ENCODE measurements at places on chromosomes 13 and 19.
A peak's percentile ranks its signal among the peaks of the same experiment; 100 is the strongest.

DNA sequence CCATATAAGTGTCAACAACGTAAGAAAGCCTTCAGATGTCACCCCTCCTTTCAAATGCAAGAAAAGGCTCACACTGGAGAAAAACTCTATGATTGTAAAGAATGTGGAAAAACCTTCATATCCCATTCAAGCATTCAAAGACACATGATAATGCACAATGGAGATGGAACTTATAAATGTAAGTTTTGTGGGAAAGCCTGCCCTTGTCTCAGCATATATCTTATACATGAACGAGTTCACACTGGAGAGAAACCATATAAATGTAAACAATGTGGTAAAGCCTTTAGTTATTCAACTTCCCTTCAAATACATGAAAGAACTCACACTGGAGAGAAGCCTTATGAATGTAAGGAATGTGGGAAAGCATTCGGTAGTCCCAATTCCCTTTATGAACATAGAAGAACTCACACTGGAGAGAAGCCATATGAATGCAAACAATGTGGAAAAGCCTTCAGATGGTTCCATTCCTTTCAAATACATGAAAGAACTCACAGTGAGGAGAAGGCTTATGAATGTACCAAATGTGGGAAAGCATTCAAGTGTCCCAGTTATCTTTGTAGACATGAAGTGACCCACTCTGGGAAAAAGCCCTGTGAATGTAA is 11.1 kb downstream of the ZNF844 start:
- no peak for DNase-seq

DNA sequence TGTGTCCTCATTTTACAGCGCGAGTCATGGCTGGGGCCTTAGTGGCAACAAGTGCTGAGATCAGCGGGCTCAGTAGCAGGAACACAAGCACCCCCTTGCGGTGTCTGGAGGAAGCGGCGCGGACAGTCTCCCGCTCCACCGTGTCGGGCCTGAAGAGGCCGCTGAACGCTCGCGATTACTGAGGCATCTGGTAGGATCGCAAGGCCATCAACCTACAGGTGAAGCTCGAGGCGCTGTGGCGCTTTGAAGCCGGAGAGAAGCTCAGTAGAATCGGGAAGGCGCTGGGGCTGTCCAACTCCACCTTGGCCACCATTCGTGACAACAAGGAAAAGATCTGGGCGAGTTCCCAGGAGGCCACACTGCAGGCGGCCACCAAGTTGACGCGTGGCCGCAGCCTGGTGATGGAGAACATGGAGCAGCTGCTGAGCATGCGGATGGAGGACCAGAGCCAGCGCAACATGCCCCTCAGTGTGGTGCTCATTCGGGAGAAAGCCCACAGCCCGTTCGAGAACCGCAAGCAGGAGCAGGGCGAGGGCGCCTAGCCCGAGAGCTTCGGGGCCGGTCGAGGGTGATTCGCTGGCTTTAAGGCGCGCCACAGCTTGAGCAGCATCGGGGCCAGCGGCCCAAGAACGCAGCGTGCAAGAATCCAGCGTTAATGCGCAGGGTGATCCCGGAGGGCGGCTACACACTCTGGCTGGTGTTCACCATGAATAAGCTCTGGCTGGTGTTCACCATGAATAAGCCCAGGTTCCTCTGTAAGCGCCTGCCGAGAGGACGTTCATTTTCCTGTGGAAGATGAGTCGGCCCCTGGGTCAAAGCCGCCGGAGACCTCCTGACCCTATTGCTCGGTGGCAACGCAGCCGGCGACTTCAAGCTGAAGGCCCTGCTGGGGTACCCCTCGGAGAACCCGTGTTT is 8.3 kb upstream of the MZF1 start:
- peak; percentile 61 for DNase-seq

DNA sequence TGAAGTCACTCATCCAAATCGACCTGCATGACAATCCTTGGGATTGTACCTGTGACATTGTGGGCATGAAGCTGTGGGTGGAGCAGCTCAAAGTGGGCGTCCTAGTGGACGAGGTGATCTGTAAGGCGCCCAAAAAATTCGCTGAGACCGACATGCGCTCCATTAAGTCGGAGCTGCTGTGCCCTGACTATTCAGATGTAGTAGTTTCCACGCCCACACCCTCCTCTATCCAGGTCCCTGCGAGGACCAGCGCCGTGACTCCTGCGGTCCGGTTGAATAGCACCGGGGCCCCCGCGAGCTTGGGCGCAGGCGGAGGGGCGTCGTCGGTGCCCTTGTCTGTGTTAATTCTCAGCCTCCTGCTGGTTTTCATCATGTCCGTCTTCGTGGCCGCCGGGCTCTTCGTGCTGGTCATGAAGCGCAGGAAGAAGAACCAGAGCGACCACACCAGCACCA is 5.9 kb downstream of the SLITRK5 start:
- DNase-seq = no peak

DNA sequence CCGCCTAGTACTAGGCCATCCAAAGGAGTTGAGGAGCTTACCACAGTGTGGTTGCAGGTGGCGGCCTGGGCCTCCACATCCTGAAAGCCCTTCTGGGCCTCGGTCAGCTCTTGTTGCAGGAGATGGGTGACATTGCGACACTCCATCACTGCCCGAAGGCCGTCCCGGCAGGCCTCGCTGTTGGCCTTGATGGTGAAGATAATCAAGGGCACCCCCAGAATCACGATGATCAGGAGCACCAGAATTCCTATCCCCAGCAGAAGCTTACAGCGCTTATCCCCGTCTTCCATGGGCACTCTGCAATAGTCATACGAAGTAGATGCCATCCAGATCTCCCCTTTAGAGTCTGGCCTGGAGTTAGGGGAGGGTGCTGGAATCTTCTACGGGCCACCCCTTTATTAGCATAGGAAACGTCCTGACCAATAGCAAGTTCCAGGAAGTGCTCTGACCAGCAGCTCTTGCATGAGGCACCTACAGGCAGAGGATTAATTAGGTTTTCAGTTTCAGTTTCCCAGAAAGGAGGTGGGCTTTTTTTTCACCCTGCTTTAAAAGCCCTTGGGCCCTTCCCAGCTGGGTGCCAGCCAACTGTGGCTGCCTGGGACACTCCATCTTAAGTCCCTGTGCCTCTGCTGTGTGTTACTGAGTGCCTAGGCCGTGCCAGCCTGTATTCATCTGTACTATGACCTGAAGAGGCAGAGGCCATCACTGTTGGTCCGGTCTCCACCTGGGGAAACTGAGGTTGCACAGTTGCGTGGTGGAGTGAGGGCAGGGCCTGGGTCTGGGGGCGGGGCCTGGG is at the start of gene BST2:
Gene BST2 (minus strand): TSS at position 381 of the 796 bp plus-strand sequence. CDS start 55 bp downstream, at position 326.
- no peak for DNase-seq

GRCh38 chr13:36736119-36736726 is 62.4 kb downstream of the SERTM1 start:
- DNase-seq = no peak

GRCh38 chr13:26254583-26255111 is 718 bp downstream of the CDK8 start:
- no peak for DNase-seq

DNA sequence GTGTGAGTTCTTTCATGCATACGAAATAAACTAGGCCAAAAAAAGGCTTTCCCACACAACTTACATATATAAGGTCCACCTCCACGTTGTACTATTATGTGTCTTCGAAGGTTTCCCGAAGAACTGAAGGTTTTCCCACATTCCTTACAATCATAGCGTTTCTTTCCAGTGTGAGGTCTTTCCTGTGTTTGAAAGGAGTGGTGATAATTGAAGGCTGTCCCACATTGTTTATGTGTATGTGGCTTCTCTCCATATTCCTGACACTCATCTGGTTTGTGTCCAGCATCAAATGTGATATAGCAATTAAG is 14.6 kb downstream of the ZNF442 start:
- DNase-seq = no peak

GRCh38 chr19:4596033-4596904 is 36.8 kb upstream of the SEMA6B start:
- no peak for DNase-seq

- DNase-seq = no peak
These were observed 42.5 kb downstream of the STARD13 start for GRCh38 chr13:33242984-33243617.

GRCh38 chr19:3396881-3397265 is 30.5 kb downstream of the NFIC start:
- DNase-seq = no peak

Data from fibroblast of skin of left quadriceps (primary cell).